ENCODE measurements at places on chromosomes 2 and 18.

GRCh38 chr2:160194946-160195345, 5.1 kb downstream of the ITGB6 start:
- no peak for DNase-seq

GRCh38 chr2:206127656-206128055, 31.6 kb downstream of the NDUFS1 start:
- no peak for DNase-seq

GRCh38 chr18:45639408-45639807, 24.1 kb downstream of the SLC14A2 start:
- no peak for DNase-seq

DNA sequence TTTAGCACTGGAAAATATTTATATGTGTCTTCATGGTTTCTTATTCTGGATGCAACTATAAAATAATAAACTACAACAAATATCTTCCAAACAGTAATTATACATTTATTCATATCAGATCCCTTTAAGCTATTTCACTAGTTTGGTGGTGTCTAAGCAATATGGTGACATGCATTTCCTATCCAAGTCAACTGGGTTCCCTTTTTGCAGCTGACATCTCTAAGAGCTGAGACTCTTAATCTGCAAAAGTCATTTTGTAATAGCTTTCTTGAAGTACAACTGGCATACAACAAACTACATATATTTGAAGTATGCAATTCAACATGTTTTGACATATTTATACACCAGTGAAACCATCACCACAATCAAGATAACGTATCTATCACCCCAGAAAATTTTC, 59.9 kb upstream of the SLC1A4 start:
- no peak for DNase-seq

- no peak for DNase-seq
These were observed 103.7 kb downstream of the CTAGE1 start for GRCh38 chr18:22314001-22314400.

Data from tibial artery (tissue), 4 donors.